ENCODE measurements at places on chromosomes 3 and 15. TPM values are rescaled to one million over a fixed set of nuclear protein-coding genes. Genes with fewer than 3 reads are reported as not detected.

ITGA11 gene
- 1.9 TPM for total RNA-seq

CMC1 gene
- total RNA-seq, result 28.0 TPM

AMIGO3 gene
- 1.0 TPM for total RNA-seq

PPM1L gene
- total RNA-seq, result 1.4 TPM

Measured in A172 (cell line).